ENCODE measurements at places on chromosomes 7 and 10. TPM values are rescaled to one million over a fixed set of nuclear protein-coding genes. Genes with fewer than 3 reads are reported as not detected.

DNA sequence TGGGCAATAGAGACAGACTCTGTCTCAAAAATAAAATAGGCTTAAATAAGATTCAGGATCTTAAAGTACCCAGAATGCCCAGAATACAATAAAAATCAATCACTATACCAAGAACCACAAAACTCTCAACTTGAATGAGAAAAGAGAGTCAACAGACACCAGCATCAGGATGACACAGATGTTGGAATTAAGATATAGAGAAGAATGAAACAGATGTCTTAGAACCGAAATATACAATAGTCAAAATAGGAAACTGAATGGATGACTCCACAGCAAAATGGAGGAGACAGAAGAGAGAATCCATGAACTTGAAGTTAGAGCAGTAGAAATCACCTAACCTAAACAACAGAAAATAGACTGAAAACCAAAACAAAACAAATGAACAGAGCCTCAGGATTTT is 29.6 kb downstream of the POR start:
- H3K27ac ChIP-seq, result no peak overlapping the region
- H3K4me3 ChIP-seq, result no peak overlapping the region
- H3K27me3 ChIP-seq, result no peaks in the 10 kb centered on the region
- DNase-seq, result no peak
- peaks cover 11% of the 10 kb centered on the region for H3K4me1 ChIP-seq
- no peaks in the 10 kb centered on the region for H3K36me3 ChIP-seq

Gene NKX2-3
- not detected for total RNA-seq

GRCh38 chr10:33706191-33706590 is 371.7 kb upstream of the NRP1 start:
- peak overlapping the region; percentile 53 for H3K27ac ChIP-seq
- no peaks in the 10 kb centered on the region for H3K27me3 ChIP-seq
- H3K4me3 ChIP-seq, result no peak overlapping the region
- DNase-seq, result peak; percentile 56
- H3K36me3 ChIP-seq, result no peaks in the 10 kb centered on the region

Gene ASB13
- 14.8 TPM for total RNA-seq

Gene TEX47
- total RNA-seq, result not detected

Gene ZC3HAV1L
- 17.1 TPM for total RNA-seq

DNA sequence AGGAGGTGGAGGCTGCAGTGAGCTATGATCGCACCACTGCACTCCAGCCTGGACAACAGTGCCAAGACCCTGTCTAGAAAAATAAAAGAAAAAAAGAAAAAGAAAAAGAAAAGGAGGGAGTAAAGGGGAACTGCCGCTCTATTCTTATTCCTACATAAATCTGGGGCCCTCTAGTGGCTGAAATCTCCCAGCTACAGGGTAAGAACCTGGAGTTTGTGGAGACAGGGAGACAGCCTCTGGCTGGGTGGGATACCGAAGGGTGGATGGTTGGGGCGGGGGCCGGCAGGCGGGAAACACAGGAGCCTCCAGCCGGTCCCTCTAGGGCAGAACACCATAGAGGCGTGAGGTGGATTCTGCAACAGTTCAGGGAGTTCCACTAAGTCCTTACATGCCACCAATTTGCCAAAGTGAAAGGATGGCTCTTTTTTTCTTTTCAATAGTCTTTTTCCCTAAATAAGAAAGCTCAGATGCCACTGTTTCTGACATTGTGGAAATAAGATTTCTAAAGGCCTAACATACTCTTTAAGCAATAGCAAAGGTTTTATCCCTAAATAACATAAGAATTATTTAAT is 117.3 kb downstream of the SVIL start:
- no peak overlapping the region for H3K27ac ChIP-seq
- DNase-seq, result no peak
- H3K27me3 ChIP-seq, result no peaks in the 10 kb centered on the region
- H3K4me3 ChIP-seq, result no peak overlapping the region

GRCh38 chr10:16367621-16368292 is 69.1 kb upstream of the PTER start:
- peak; percentile 4 for DNase-seq
- no peak overlapping the region for H3K27ac ChIP-seq
- H3K4me3 ChIP-seq, result no peak overlapping the region
- H3K36me3 ChIP-seq, result no peaks in the 10 kb centered on the region

DNA sequence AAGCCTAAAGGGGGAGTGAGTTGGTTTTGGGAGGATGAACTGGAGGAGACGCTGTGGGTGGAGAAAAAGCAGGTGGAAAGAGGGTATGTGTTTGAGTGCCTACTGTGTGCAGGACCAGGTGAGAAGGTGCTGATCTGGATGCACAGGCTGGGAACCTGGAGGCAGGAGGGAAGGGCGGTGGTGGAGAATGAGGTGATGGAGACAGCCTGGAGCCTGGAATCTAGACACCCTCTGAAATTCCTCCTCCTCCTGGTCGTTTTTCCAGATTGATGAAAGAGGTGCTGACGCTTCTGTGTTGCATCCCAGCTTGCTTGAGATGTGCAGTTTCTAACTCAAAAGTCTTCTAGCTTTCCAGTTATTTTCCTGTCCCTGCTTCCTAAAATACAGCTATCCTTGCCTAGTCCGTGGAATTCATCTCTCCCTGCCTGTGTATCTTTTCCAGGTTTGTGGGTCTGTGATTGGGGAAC is 67.5 kb downstream of the LRMDA start:
- H3K4me3 ChIP-seq, result no peak overlapping the region

DNA sequence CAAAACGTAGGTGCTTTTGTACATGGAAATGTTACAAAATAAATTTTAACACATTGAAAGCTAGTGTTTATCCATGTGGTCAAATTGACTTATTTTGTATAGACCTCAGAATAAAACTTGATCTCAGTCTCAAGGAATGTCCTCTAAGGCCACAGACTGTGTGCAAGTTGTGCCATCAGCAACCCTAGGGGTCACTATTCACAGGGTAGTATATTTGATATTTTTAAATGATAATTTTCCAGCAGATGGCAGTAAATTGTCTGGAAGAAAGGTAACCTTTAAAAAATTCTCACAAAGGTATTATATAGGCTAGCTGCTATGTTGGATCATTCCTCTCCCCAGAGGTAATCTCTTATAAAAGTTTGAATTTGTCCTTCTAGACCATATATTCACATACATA is 12.9 kb upstream of the SNX10 start:
- no peaks in the 10 kb centered on the region for H3K27me3 ChIP-seq
- no peaks in the 10 kb centered on the region for H3K36me3 ChIP-seq
- H3K4me3 ChIP-seq, result no peak overlapping the region
- DNase-seq, result no peak
- no peak overlapping the region for H3K27ac ChIP-seq
- H3K4me1 ChIP-seq, result no peaks in the 10 kb centered on the region

DNA sequence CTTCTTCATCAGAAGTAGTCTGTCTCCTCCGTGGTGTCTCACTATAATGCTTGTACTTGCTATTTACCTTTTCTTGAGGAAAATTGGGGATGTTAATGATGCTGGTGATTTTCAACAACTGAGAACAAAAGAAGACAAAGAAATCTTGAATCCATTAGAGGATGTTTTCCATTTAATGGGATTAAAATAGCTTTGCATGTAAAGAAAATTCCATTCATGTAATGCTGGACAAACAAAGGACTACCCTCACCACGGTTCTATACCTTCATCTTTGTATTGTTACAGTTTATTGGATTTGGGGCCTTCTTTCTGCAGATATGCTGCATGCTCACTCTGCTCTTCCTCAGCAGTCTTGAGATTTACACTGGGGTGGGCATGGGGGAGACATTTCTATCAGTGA is 128.4 kb downstream of the WNT2 start:
- DNase-seq, result no peak
- H3K36me3 ChIP-seq, result peaks cover 3% of the 10 kb centered on the region
- no peak overlapping the region for H3K27ac ChIP-seq
- H3K27me3 ChIP-seq, result no peaks in the 10 kb centered on the region

Gene ENTPD1
- 10.6 TPM for total RNA-seq

DNA sequence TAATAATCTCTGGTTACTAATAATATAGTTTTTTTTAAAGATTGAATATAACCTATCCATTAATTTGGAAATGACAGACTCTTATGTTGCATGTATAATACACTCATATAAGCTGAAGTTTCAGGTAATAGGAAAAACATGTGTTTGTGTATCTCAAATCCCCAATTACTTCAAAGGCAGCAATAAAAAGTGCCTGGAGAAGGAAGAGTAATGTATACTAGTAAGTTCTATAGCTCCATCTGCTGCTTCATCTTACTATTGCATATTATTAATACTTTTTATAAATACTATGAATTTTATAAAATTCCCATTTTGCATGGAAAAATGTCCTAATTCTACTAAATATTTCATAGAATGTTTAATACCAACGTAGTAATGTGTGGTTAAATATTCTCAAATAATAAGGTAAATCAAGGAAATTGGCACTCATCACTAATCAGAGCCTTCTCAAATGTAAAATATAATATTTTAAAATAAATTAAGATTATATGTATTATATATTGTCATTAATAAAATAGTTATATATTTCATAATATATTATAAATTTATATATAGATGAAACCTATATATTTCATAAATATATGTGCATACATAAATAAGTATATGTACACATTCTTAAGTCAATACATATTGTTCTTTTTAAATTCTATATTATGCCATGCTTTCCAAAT is 311.9 kb downstream of the HGF start:
- no peak overlapping the region for H3K27ac ChIP-seq
- no peaks in the 10 kb centered on the region for H3K4me1 ChIP-seq
- no peak overlapping the region for H3K4me3 ChIP-seq
- H3K27me3 ChIP-seq, result no peaks in the 10 kb centered on the region
- DNase-seq, result no peak

Gene TUBAL3
- not detected for total RNA-seq

- no peak overlapping the region for H3K27ac ChIP-seq
- peaks cover 21% of the 10 kb centered on the region for H3K4me1 ChIP-seq
- H3K27me3 ChIP-seq, result peaks cover 8% of the 10 kb centered on the region
- DNase-seq, result no peak
These were observed 11.8 kb downstream of the BTBD16 start for GRCh38 chr10:122282909-122283308.

- H3K4me3 ChIP-seq, result no peak overlapping the region
- H3K27ac ChIP-seq, result no peak overlapping the region
- H3K36me3 ChIP-seq, result no peaks in the 10 kb centered on the region
- peak; percentile 10 for DNase-seq
These were observed 75.3 kb upstream of the AASS start for GRCh38 chr7:122219253-122219865.

Gene ZNF425
- total RNA-seq, result 4.7 TPM

- no peaks in the 10 kb centered on the region for H3K36me3 ChIP-seq
- peaks cover 5% of the 10 kb centered on the region for H3K4me1 ChIP-seq
- no peak overlapping the region for H3K4me3 ChIP-seq
- H3K27ac ChIP-seq, result no peak overlapping the region
These were observed 67.9 kb upstream of the SMNDC1 start for GRCh38 chr10:110372656-110373055.

- H3K36me3 ChIP-seq, result no peaks in the 10 kb centered on the region
- no peaks in the 10 kb centered on the region for H3K4me1 ChIP-seq
- peaks cover 18% of the 10 kb centered on the region for H3K27me3 ChIP-seq
- no peak overlapping the region for H3K27ac ChIP-seq
- DNase-seq, result peak; percentile 57
These were observed 384 bp upstream of the TMEM229A start for GRCh38 chr7:124033095-124033806.

Gene ZWINT
- 6.8 TPM for total RNA-seq

- no peaks in the 10 kb centered on the region for H3K27me3 ChIP-seq
- H3K4me3 ChIP-seq, result no peak overlapping the region
- H3K4me1 ChIP-seq, result no peaks in the 10 kb centered on the region
- DNase-seq, result no peak
- H3K36me3 ChIP-seq, result no peaks in the 10 kb centered on the region
These were observed 482.3 kb downstream of the SORCS1 start for GRCh38 chr10:106682175-106682574.
